Activated gamma-delta T cell treated with Interleukin-2 at 50 U/mL for 16 hours (primary cell): ENCODE measurements at places on chromosomes 4 and X.

- no peak for DNase-seq
Observed at GRCh38 chr4:69527924-69528323, 32.2 kb upstream of the UGT2B4 start.

- DNase-seq, result no peak
Observed at GRCh38 chrX:102832661-102833060, 104.4 kb upstream of the RAB40AL start.

DNA sequence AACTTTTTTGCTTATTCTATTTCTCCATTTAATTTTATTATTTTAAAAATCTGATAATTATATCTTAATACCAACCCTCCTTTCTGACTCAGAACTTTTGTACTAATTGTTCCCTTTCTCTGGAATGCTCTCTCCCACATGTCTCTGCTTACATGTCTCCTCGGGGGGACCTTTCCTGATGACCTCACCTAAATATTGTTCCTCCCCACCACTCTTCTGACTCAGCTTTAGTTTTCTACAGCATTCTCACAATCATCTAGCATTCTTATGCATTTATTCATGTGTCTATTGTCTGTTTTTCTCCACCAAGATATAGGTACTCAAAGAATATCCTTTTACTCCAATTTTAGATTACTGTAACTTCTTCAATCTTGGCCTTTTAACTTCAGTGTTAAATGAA is 128.7 kb downstream of the MSL3 start:
- DNase-seq, result no peak

DNA sequence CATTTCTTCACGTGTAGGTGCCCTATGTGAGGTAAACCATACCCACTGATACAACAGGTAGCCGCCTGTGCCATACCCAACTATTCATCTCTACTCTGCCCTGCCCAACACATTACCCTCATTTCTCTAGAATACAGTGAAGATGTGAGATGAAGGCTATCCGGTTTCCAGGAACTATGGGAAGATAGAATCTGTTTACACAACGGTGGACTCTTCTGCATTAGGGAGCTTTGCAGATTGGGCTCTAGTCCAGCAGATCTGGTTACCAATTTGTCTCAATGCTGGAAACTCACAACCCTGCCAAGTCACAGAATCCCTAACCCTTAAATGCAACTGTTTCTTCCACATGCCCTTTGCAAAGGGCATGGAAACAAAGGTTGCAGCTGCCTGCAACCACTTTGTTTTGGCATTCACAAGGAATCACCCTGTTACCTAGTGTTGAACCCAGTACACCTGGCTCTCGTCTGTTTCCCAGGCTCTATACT is 6.4 kb upstream of the SLAIN2 start:
- DNase-seq, result no peak

DNA sequence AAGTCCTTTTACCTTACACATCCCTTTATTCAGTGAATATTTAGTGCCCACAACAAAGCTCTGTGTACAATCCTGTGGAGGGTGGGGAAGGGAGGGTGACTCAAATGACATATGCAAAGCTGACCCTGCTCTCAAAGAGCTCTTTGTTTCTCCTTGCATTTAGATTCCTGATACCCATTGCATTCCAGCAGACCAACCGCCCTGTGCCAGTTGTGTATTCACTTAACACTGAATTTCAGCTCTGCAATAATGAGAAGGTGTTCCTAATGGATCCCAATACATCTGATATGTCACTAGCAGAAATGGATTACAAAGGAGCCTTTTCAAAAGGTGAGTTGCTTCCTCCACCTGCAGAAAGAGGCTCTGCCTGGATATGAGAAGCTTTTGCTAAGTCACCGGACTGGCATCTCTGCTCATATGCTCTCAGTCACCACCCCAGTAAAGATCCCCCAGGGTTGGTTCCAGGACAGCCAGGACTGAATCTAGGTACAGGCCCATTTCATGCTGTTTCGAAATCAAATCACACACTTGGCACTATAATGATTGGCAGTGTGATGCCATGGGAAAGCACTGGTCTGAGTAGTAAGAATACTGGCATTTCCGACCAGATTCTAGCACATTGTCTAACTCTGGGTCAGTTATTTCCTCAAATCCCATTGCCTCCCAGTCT is 17.1 kb upstream of the ANXA3 start:
- no peak for DNase-seq

- no peak for DNase-seq
Observed at GRCh38 chr4:7134737-7135388, 57.5 kb upstream of the SORCS2 start.

- peak; percentile 18 for DNase-seq
Observed at GRCh38 chr4:142567199-142567598, 278.9 kb downstream of the INPP4B start.

DNA sequence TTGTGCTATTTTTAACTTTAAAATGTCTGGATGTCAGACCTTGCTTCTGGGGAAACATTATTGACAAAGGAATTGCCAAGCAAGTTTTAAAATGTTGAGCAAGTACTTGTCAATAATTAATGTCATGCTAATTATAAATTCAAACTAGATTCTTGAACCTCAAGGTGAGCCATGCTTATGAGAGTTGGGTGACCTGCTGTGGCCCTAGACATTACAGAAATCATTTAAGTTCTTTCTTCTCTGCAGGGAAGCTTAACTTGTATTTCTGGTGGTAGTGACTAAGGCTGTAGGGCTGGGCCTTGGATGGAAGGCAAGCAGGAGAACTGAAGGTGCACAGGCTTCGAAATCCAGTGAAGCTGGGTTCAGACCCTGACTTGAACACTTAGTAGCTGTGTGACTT is 14.8 kb upstream of the UCHL1 start:
- DNase-seq, result no peak

DNA sequence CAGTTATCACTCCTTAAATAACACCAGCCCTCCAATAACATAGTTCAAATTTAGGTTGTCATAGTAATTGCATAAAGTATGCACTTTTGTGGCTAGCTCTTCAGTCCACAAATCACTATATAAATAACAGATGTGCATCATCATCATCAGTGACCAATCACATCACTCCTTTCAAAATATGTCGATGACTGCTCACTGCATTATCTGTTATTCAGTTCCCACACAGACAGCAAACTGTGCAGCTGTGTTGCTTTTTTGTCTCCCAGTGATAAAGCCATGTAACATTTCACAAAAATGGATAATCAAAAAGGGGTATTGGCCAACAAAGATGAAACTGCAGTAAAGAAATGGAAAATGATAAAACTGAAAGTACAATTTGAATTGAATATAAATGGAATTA is 205.4 kb downstream of the DCLK2 start:
- no peak for DNase-seq

DNA sequence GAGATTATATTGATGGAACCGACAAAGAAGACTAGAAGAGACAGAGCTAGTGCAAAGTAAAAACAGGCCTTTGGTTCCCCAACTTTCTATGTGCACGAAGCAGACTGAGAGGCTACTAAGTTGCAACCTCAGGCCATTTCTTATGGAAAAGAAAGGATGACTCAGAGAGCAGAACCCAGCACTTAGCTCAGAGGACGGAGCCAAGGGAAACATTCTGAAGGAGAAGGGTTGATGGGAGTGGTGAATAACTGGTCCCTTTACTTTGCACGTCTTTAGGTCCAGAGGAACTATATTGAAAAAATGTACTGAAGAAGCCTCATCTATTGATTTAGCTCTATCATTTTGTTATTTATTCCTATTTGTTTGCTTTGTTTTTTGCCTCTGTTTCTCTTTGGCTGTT is 182.1 kb downstream of the CPE start:
- DNase-seq, result no peak

- no peak for DNase-seq
Observed at GRCh38 chr4:7451434-7451789, 16.7 kb upstream of the PSAPL1 start.

GRCh38 chr4:129326571-129327460 is 230.9 kb downstream of the C4orf33 start:
- no peak for DNase-seq

DNA sequence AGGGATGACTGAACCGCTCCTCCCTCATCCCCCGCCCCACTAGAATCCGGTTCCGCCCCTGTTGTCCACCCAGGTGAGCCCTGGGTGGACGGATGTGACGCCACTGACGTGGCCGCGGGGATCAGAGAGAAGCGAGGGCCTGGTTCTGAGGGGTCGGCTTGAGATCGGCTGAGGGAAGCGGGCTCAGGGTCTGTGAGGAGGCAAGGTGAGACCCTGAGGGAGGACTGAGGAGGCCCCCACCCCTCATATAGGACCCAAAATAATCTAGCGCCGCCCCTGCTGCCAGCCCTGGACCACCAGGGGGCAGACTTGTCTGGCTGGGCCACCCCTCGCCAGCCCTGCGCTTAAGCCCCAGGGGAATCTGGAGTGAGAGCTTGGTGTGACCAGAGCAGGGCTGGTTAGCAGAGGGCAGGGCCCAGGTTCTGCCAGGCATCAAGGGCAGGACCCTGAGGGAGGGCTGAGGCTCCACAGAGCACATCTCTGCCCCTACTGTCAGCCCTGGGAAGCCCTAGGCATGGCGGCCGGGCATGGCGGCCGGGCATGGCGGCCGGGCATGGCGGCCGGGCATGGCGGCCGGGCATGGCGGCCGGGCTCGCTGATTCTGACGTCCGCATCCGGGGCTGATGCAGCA is at the start of gene MAGEA8:
Gene MAGEA8 (plus strand): TSS at position 103 of the 631 bp plus-strand sequence. CDS start 3,090 bp downstream, outside the sequence.
- DNase-seq, result no peak

GRCh38 chrX:110082161-110082560 is 79.2 kb downstream of the TMEM164 start:
- DNase-seq, result no peak

DNA sequence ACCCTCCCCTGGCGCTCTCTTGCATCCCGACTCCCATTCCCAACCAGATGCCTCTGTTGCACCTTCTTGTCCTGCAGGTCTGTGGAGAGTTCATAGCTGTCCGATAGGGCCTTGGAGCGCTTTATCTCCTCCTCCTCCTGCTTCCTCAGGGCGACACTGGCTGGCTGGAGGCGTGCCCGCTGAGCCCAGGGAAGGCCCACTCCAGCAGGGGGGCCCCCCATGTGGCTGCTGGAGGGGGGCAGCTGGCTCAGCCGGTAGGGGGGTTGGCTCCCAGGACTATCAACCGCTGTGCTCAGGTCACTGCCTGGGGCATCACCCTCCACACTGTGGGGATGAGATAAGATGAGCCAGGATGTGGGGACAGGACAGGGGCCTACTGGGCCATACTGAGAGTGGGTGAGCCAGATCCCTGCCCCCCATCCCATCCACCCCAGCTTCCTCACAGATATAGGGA is 25.6 kb downstream of the IQSEC2 start:
- no peak for DNase-seq

- DNase-seq, result no peak
Observed at GRCh38 chrX:2340991-2341390, 159.8 kb downstream of the DHRSX start.

DNA sequence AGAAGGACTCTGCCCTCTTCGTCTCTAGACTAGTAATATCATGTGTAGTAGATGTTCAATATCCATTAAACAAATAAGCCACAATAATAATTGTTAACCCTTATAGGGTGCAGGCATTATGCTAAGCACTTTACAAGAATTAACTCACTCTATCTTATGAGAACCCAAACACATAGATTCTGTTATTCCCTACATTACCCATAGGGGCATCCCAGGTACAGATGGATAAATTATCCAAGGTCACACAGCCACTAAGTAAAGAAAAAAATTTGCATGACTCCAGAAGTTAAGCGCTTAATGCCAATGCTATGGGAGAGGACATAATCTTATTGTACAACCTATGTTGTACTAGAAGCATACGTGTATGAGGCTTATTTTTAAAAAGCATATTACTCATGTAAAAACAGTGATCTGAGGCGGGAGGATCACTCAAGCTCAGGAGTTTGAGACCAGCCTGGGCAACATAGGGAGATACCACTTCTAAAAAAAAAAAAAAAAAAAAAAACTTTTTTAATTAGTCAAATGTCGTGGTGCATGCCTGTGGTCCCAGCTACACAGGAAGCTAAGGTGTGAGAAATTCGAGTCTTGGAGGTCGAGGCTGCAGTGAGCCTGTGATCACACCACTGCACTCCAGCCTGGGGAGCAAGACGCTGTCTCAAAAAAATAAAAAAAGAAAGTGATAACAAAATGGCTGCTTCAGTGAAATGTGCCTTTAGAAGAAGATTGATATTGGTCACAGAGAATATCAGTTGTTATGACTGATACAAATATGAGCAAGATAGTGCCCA is 13.6 kb downstream of the LDB2 start:
- DNase-seq, result no peak

GRCh38 chr4:139606579-139607501 is 50.8 kb upstream of the SETD7 start:
- no peak for DNase-seq

DNA sequence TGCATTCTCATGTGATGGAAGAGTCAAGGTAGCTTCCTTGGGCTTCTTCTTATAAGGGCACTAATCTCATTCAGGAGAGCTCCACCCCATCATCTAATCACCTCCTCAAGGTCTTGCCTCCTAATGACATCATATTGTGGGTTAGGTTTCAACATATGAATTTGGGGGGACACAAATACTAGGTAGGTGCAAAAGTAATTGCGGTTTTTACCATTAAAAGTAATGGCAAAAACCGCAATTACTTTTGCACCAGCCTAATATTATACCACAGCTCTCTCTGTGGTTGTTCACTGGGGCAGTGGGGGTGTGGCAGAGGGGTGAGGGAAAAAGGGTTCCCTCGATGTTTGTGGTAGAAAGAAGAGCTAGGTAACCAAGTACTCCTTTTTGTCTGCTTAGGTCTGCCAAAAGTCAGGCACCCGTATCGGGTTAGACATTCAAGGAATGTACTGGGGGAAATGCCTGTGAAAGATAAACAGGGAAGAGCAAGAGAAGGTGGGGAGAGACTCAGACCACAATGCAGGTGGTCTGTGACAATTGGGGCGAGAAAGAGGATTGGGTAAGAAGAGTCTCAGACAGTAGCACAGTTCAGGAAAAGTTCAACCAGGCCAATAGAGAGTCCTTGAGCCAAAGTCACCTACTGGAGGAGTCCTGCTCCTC is 78.9 kb upstream of the MTM1 start:
- no peak for DNase-seq

- no peak for DNase-seq
Observed at GRCh38 chrX:110671068-110671803, 124.4 kb downstream of the CHRDL1 start.

GRCh38 chrX:103361798-103362197 is 5.5 kb downstream of the TCEAL9 start:
- DNase-seq, result no peak

- DNase-seq, result peak; percentile 7
Observed at GRCh38 chrX:47458528-47458927, 24.5 kb downstream of the ZNF41 start.

- DNase-seq, result no peak
Observed at GRCh38 chr4:7546152-7546808, 111.5 kb upstream of the PSAPL1 start.

GRCh38 chr4:86048426-86048825 is 311.4 kb downstream of the MAPK10 start:
- no peak for DNase-seq

- DNase-seq, result no peak
Observed at GRCh38 chr4:94453391-94453963, 1.7 kb downstream of the PDLIM5 start.

DNA sequence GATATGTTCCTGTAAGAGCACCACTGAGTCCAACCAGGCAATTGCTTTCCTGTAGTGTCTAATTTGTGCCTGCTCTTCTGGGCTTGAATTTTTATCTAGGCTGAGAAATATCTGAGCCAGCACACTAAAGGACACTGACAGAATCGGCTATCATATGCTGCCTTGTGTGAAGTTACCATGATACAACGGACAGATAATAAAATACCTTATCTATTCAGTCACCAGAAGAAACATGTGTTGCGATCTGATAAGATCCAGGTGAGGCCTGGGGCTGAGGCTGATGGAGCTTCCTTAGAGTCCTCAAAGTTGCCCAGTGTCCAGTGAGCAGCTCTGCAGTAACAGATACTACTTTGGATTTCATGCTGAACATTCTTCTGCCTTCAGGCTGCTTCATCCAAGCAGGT is 111.8 kb downstream of the ZNF518B start:
- no peak for DNase-seq
